ENCODE measurements at places on chromosomes 5 and 9.
A peak's percentile ranks its signal among the peaks of the same experiment; 100 is the strongest.

GRCh38 chr9:90958328-90958727 lies 156.7 kb downstream of the SYK start:
- no peak for DNase-seq

DNA sequence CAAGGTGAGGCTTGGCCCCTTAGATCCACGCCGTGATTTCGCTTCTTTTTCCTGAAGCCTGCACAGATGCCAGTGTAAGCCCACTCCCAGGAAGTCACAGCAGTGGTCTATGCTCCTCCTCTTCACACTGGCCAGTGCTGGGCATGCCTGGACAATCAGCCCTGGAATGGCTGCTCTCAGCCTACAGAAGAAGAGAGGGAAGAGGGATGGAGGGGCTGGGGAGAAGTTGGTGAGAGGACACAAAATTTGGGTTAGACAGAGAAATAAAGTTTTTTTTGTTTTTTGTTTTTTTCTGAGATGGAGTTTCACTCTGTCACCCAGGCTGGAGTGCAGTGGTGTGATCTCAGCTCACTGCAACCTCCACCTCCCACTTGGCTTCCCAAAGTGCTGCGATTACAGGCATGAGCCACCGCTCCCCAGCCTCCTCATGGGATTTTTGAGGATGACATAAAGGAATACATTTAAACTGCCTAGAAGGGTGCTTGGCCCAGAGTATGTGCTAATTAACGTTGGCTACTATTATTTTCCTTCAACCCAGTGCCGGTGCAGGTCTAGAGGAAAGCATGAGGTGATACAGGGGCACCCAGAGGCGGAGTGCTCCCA lies 830 bp downstream of the S100Z start:
- no peak for DNase-seq

- no peak for DNase-seq
Observed at GRCh38 chr5:95043648-95044047, 241.2 kb downstream of the MCTP1 start.

- DNase-seq: no peak
Observed at GRCh38 chr9:88179062-88179521, 40.8 kb upstream of the SPATA31C2 start.

DNA sequence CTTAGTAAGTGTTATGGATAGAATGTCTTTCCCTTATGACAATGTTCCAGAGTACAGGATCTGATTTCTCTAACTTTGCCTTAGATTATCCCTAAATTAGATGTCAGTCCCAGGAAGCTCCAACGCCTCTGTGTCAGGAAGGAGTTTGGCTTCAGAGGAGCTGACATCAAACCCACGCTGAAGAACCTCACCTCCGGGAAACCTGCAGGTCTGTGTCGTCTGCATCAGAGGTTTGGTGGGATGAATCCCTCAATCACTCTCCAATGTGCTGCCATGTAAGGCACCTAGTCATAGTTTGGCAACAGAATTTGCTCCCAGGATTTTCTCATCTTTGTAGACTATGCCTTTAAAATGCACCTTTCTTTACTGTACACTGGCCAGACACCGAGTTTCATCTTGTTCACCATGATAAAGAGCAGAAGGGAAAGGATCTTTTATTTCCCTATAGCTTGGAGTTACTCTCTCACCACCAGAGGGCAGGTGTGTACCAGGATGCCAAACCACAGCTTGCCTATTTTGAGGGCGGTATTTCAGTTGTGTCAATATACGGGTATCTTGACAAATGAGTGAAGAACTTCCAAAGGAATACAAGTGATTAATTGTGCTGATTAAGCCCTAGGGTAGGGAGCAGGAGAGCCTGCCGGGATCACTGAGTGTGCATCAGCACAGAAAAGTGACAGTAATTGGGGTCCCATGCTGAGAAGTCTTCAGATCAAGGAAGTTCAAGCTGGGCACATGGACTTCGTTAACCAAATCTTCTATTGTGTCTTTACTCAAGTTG lies 23.4 kb downstream of the MINAR2 start:
- no peak for DNase-seq

- DNase-seq: no peak
Observed at GRCh38 chr9:80440724-80441123, 869.0 kb downstream of the TLE4 start.

GRCh38 chr5:161094411-161094810 lies 242.4 kb upstream of the ATP10B start:
- no peak for DNase-seq

- peak; percentile 35 for DNase-seq
Observed at GRCh38 chr5:179303451-179304200, 41.6 kb downstream of the ADAMTS2 start.

DNA sequence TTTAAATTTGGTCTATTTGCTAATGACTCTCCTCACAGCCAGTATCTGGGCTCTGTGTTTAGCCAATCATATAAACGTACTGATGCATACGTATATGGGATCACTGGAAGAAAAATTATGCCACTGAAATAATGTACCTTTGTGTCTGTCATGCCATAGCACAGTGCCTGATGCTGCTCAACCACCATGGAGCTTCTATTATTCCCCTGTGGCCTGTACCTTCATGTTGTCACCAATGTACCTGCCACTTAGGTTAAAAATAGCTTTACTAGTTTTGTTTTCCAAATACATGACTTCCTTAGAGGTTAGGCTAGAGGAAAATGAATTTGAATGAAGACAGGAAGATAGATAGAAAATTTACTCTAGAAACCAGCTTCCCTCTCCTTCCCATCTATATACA lies 34.6 kb downstream of the HACD4 start:
- no peak for DNase-seq
